Hematopoietic multipotent progenitor cell treated with erythropoietin and hydrocortisone succinate and interleukin-3 and kit ligand, for 8 days (in vitro differentiated cells): ENCODE measurements at places on chromosomes 4 and X.

DNA sequence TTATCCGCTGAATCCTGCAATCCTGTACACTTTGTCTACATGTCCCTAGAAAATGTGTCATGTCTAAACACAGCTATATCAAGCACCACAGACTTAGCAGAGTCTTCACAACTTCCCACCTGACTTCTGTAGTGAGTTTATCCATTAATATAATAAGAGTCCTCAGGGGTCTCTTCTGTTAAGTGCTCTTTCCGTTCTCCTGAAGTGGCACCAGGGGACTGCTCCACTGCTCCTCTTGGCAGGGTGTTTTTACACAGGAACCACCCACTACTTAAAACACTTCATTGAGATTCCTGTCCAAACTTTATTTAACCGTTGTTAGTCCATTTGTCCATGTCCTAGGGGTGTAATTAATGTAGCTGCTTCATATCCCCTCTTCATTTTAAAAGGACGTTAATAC, 1000.4 kb downstream of the STPG2 start:
- DNase-seq, result no peak

GRCh38 chr4:110614976-110615352, 7.9 kb downstream of the PITX2 start:
- no peak for DNase-seq

DNA sequence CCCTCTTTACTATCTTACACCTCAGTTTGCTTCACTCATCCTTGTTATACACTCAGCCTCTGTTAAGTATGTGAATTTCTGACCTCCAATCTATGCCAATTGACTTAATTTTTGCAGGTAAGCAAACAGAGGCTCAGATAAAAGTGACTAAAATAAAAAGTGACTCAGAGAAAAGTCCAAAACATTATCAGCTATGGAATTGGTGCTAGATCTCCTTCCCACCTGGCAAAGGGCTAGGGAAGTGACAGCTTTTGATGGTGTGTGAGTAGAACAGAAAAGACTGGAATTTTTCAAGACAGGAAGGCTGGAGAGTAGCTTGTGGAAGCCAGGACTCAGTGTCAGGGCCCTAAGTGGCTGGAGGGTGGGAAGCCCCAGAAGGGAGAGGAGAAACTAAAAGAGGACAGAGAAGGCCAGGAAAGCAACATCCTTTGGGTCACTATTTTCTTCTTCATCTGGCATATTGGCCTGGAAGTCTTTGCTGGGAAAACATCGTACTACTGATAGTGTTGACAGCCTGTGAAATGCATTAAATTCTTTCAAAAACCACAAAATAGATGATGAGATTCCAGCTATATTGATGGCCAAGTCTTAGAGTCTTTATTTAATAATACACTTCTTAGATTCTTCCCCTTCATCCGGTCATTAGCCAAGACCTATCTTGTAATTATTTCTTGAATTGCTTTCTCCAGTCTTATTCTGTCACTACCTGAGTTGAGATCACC, 392.8 kb downstream of the RAPGEF2 start:
- no peak for DNase-seq

DNA sequence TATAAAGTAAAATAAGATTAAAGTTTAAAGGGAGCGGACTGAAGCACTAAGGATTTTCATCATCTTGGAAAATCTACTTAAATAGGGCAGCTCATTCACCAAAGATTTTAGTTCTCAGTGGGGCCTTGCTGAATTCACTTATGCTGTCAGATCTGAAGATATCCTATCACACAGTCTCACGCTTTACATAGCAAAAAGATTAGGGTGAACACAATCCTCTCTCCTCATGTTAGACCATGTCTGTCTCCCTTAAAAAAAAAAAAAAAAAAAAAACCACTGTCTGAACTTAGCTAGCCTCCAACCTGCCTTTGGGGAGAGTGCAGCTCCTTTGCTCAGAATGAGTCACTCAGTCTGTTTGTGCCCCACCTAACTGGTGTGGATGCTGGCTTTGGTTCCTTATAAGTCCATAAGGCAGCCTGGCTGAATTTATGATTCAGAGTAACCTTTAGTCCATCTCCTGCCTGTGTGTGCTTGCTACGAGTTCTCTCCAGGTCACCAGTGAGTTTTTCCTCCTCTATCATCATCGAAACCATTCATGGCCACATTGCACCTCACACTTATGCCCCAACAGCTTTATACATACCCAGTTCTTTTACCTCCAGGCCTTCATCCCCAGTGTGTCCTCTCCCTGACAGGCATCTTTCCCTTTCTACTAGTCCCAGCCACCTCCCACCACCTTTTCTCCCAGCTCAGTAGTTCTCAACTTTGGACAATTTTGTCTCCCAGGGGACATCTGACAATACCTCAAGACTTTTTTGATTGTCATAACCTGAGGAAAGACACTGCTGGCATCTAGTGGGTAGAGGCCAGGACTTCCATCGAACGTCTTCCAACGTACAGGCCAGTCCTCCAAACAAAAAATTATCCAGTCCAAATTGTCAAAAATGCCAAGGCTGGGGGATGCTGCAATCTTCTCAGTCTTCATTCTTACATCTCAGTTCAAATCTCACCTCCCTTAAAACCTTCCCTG, 220.7 kb upstream of the EMCN start:
- DNase-seq, result no peak

DNA sequence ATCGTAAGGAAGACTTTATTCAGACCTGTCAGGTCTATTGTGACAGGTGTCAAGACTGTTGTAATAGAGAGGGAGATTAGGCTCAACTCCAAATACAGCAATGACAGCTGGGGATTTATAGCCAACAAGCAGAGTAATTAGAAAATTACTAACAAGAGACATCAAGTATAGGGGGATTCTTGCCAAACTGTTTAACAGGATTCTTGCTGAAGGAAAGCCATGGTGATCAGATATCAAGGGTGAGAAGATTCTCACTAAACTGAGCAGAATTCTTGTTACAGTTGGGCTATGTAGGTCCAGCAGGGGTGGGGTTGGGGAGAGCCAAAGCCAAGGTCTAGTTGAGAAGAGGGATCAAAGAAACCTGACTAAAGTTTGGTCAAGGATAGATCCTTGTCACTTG, 461.0 kb upstream of the GALNT7 start:
- no peak for DNase-seq

- DNase-seq, result no peak
These were observed 261.2 kb downstream of the MAPK10 start for GRCh38 chr4:86098691-86099090.

GRCh38 chrX:69307756-69308155, 142.5 kb upstream of the PJA1 start:
- DNase-seq, result no peak

GRCh38 chr4:180696460-180697092, 1546.6 kb upstream of the TENM3 start:
- no peak for DNase-seq

DNA sequence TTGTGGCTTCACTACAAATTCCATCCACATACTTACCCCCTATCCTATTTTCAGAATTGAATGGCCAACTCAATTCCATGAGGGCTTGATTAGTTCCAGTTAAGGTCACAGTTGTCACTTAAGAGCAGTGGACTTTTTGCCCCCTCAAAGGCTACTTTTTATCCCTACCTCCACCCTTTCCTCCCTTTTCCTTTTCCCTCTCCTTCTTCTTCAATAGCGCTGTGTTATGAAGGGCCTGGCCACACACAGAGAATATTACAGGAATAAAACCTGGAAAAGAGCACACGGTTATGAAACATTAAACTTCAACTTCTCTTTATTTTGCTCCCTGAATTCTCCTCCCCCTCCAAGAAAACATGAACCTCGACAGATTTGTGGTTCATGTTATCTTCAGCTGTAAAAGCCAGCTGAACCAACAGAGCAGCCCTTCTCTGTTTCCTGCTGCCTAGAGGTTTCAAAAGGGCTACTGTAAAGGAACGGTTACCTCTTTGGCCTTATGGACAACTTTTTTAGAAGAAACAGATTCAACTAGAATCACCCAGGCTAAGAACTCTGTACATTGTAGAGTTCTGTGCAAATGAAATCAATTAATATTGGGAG, 87.0 kb upstream of the RPL34 start:
- no peak for DNase-seq

GRCh38 chr4:19992471-19993093, 259.1 kb upstream of the SLIT2 start:
- no peak for DNase-seq

GRCh38 chr4:182619660-182620059, 297.5 kb downstream of the DCTD start:
- no peak for DNase-seq

DNA sequence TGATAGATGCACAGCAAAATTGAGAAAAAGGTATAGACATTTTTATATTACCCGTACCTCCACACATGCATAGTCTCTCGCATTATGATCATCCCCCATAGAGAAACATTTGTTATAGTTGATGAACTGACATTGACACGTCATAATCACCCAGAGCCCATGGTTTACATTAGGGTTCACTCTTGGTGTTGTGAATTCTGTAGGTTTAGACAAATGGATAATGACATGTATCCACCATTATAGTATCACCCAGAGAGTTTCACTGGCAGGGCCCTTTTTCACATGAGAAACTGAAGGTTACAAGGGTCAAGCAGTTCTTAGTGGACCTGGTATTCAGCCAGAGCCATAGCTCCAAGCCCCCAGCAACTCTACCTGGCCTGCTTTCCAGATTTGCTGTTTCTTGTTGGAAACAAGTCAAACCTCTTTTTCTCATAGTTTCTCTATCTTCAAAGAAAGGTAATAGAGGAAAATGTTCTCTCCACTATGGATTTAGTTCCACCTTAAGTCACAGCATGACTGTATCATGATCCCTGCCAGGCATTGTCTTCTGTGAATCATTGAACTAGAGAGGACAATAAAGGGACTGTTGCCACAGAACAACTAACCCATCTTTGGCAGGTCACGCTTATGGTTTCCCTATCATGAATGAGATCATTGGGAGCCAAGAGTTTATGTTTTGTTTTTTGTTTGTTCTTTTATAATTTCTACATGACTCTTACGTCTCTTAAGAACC, 64.0 kb downstream of the HHIP start:
- DNase-seq, result no peak

DNA sequence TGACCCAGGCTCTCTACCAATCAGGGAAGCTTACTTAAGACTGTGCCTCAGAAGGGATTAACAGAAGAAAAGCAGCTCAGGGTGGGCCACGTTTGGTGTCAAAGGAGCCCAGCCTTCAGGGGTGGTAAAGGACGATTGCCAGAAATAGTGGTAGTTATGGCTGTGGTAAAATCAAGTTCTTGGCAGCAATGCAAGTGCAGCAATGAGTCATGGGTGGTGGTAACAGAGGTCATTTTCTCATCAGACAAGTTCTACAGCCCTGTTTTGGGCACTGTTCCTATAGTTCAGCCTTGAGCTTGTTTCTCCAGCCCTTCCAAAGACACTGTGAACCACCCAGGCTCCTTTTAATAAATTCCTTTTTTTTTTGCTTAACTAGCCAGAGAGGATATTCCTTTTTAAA, 120.3 kb downstream of the EFHC2 start:
- no peak for DNase-seq

DNA sequence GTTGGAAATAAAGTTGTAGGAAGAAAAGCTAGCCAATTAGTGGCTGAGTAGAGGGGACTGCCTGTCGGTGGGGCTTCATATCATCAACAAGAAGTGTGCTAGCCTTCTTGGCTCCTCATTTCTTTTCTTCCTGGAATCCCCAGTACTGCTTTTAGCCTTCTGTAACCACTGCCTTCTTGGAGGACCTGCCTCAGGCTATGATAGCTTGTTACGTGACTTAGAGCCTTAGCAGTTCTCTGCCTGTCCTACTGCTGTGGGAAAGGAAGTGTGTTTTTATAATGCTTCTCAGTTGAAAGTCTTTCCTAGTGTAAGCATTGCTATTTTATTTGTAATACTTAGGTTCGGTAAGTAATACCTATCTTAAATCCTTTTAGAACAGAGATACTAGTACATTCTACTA, 61.9 kb downstream of the LARP1B start:
- DNase-seq, result no peak

DNA sequence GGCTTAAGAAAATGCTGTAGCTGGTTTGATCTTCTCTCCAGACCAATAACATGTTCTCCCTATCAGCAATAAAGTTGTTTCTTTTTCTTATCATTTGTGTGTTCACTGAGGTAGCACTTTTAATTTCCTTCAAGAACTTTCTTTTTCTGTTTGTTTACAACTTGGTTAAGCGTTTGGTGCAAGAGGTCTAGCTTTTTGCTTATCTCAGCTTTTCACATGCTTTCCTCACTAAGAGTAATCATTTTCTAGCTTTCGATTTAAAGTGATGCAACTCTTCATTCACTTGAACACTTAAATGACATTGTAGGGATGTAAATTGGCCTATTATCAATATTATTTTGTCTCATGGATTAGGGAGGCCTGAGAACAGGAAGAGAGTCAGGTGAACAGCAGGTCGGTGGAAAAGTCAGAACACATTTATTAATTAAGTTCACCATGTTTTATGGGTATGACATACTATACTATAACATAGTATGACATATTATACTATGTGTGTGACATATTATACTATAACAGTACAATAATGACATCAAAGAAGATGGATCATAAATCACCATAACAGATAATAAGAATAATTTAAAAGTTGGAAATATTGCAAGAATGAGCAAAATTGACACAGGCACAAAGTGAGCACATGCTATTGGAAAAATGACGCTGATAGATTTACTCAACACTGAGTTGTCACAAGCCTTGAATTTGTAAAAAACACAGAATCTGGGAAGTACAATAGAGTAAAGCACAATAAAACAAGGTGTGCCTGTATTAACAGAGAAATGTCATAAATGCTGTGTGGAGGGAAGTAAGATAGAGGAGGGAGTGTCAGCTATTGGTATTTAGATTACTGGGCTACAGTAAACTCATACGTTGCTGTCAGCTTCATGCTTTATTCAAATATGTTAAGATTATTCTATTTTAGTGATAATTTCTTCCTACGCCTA, 218.6 kb upstream of the SLC7A11 start:
- DNase-seq, result no peak

GRCh38 chr4:3418029-3418762, 23.6 kb upstream of the HGFAC start:
- DNase-seq, result no peak

- DNase-seq, result no peak
These were observed 105.6 kb upstream of the MYOZ2 start for GRCh38 chr4:119029847-119030535.

DNA sequence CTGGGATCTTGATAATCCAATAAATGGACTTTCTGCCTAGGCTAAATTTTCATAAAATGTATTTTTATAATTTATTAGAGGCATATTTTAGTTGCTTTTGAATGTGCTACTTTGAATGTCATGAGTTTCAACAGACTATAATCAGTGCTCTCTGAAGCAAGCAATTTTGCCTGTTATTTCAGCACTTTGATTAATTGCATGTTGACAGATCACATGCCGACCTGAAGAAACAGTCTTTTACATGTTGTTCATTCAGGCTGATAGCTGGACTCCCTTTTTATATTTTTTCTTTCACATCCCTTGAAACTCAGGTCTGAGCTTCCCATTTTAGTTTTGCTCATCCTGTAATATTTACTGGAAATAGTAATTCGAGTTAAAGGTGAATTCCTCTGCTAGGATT, 341.0 kb downstream of the NAP1L3 start:
- DNase-seq, result no peak

GRCh38 chrX:142201113-142201512, 4.0 kb downstream of the MAGEC2 start:
- no peak for DNase-seq

GRCh38 chrX:107596651-107597050, 31.7 kb upstream of the PRPS1 start:
- DNase-seq, result no peak
